Lower lobe of right lung (tissue), 2 donors: ENCODE measurements at places on chromosomes 2 and 18.

DNA sequence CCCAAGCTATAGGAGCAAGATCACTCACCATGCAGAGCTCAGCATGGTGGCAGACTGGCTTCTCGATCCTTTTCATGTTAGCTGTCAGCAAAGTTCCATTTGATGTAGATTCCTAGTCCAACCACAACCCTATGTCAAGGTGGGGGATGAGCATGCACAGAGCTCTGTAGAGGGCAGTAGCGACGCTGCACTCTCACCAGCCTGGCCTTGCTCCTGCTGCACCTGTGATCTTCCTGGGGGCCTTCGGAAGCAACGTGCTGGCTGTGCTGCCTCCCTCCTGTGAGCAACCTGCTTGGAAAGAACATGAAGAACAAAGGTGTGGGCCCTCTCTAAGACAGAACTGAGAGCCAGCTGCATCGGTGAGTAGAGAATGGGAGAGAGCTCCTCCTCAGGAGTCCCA is 479.4 kb upstream of the MYT1L start:
- no peak for DNase-seq
- no peaks in the 10 kb centered on the region for H3K36me3 ChIP-seq
- H3K27me3 ChIP-seq, result no peaks in the 10 kb centered on the region

GRCh38 chr2:228688007-228688645 is 506.6 kb upstream of the SPHKAP start:
- no peaks in the 10 kb centered on the region for H3K36me3 ChIP-seq
- H3K4me1 ChIP-seq, result no peaks in the 10 kb centered on the region
- H3K4me3 ChIP-seq, result no peak overlapping the region
- no peak overlapping the region for H3K27ac ChIP-seq
- no peak for DNase-seq

GRCh38 chr18:56709463-56709862 is 58.3 kb downstream of the WDR7 start:
- H3K27ac ChIP-seq, result no peak overlapping the region
- H3K4me3 ChIP-seq, result no peak overlapping the region
- H3K36me3 ChIP-seq, result no peaks in the 10 kb centered on the region
- DNase-seq, result no peak

- H3K4me3 ChIP-seq, result no peak overlapping the region
- no peak for DNase-seq
- no peak overlapping the region for H3K27ac ChIP-seq
- no peaks in the 10 kb centered on the region for H3K4me1 ChIP-seq
- no peaks in the 10 kb centered on the region for H3K27me3 ChIP-seq
- no peaks in the 10 kb centered on the region for H3K36me3 ChIP-seq
Observed at GRCh38 chr18:51907687-51908597, 432.1 kb upstream of the DCC start.

DNA sequence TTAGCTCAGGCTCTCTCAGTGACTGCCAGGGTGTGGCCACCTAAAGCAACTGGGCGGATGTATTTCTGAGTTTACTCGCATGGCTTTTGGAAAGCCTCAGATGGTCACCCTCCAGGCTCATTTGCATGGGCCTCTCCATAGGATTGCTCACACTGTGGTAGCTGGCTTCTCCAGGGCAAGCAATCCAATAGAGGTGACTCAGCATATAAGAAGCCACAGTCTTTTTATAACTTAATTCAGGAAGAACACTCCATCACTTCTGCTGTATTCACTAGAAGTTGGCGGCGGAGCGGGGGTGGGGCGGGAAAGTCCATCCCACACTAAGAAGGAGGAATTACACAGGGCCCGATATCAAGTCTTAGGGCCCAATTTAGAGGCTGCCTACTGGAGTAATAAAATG is 3.6 kb upstream of the DOK6 start:
- H3K4me3 ChIP-seq, result no peak overlapping the region
- peaks cover 14% of the 10 kb centered on the region for H3K4me1 ChIP-seq
- H3K27me3 ChIP-seq, result peaks cover 20% of the 10 kb centered on the region
- no peak for DNase-seq

DNA sequence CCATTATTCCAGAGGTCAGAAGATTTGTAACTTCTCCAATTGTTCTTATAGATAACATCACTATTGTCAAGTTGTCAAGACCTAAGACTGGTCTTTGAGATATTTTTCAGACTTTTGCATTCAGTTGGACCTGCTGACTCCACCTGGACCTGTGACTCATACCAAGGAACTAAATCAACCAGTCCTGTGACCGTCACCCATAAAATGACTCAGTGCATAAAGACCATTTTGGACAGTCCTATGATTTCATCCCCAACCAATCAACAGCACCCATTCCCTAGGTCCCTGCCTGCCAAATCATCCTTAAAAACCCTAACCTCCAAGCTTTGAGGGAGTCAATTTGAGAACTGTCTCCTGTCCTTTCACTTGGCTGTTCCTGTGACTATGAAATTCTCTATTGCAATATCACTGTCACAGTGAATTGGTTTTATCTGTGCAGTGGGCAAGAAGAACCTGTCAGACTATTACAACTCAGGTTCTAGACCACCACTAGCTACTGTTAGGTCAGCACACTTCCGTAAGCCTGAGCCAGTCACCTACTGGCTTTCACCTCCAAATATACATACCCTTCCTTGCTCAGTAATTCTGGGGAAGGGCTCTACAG is 17.1 kb downstream of the DPP4 start:
- no peak overlapping the region for H3K4me3 ChIP-seq
- H3K36me3 ChIP-seq, result no peaks in the 10 kb centered on the region
- peaks cover 6% of the 10 kb centered on the region for H3K4me1 ChIP-seq
- H3K27ac ChIP-seq, result no peak overlapping the region

DNA sequence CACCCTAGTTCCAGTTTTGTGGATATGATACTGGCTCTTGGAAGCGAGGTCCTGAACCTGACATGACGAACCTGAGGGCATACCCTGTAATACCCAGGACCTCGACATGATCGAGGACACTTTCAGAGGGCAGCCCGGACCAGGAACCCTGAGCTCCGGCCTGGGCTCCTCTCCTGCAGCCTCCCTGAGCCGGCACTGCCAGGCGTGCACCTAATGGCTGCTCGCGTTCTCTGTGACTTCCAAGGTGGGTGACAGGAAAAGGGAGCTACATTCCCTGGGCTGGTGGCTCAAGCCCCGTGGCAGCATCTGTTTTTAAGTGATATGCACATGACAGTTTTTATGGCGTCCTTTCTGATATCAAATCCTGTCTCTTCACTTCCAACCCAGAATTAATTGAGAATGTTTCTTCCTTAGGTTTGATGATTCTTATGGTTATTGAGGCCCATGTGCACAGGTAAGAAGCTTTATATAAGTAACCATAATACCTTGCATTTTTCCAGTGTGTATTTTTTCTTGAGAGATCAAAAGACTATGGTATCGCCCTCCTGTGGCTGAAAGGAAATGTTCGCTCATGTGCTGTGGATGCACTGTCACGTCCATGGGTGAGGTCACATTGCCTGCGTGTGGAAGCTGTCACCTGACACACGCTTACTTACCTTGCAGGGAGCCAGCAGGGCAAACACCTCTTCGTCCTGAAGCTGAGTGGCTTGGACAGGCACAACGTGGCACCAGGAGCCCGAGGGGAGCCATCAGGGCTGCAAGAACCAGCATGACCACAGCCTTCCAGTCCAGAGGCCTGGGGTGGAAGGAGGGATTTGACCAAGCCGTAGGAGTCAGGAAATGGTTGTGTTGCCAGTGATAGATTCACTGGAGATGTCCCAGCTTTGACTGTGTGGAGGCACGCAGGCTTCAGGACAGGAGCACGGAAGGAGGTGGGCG is 367.4 kb upstream of the MYT1L start:
- DNase-seq, result no peak
- H3K27me3 ChIP-seq, result peaks cover 6% of the 10 kb centered on the region
- H3K4me1 ChIP-seq, result no peaks in the 10 kb centered on the region
- H3K36me3 ChIP-seq, result no peaks in the 10 kb centered on the region
- no peak overlapping the region for H3K27ac ChIP-seq
- H3K4me3 ChIP-seq, result no peak overlapping the region

DNA sequence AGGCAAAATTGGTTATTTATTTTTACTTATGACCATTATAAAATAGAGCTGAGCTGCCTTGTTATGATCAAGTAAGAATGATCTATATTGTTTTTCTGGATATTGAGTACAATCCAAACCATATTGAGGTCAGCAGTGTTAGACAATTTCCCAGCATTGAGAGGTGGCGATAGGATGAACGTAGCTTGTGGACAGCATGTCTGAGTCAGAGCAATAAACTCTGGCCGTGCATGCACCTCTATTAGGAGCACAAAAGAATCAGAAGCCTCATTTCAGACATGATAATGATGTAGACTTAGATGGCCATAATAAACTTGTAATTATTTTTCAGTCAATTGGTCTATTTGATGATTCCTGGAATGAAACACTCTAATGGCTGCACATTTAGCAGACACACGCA is 491.6 kb downstream of the RIT2 start:
- H3K27ac ChIP-seq, result no peak overlapping the region
- no peaks in the 10 kb centered on the region for H3K4me1 ChIP-seq
- H3K4me3 ChIP-seq, result no peak overlapping the region
- H3K36me3 ChIP-seq, result no peaks in the 10 kb centered on the region
- no peak for DNase-seq
- no peaks in the 10 kb centered on the region for H3K27me3 ChIP-seq

DNA sequence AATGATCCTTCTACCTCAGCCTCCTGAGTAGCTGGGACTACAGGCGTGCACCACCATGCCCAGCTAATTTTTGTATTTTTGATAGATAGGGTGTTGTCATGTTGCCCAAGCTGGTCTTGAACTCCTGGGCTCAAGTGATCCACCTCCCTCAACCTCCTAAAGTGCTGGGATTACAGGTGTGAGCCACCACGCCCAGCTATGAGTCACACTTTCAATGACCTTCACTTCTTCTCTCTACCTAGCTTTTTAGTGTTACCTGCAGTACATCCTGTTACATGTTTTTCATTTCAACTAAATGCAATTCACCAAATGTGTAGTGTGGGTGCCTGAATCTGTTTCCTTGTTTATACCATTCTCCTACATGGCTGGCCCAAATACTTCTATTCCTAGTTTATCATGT is 64.0 kb downstream of the SLC39A10 start:
- H3K27me3 ChIP-seq, result no peaks in the 10 kb centered on the region
- no peak overlapping the region for H3K4me3 ChIP-seq
- H3K36me3 ChIP-seq, result peaks cover 48% of the 10 kb centered on the region
- no peak overlapping the region for H3K27ac ChIP-seq
- no peaks in the 10 kb centered on the region for H3K4me1 ChIP-seq

DNA sequence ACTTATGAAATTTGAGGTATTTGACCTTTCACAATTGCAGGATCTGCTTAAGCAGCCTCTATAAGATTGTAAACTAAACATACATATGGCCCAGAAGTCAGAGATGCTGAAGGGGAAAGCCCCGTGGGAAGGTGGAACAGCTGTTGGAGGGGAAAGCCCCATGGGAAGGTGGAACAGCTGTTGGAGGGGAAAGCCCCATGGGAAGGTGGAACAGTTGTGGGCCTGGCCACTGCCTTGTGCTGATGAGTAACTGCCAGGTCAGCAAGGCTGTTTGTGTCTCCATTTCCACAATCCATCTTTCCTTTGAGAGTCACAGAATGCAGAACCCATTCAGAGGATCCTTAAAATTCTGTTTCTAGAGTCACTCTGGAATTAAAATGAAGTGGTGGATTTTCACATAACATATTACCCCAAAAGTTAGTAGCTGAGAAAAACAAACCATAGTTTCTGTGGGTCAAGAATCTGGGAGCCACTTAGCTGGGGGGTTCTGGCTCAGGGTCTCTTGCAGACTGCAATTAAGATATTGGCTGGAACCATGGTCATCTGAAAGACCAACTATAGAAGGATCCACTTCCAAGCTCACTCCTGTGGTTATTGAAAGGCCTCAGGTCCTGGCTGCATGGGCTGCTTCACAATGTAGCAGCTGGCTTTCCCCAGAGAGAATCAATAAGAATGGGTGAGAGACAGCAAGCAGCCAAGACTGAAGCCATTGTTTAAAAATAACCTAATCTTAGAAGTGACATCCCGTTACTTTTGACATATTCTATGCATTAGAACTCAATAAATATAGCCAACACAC is 86.6 kb upstream of the CAVIN2 start:
- no peak for DNase-seq
- no peaks in the 10 kb centered on the region for H3K27me3 ChIP-seq
- no peaks in the 10 kb centered on the region for H3K36me3 ChIP-seq
- no peak overlapping the region for H3K27ac ChIP-seq
- H3K4me1 ChIP-seq, result peaks cover 12% of the 10 kb centered on the region

- DNase-seq, result no peak
- no peak overlapping the region for H3K4me3 ChIP-seq
- no peaks in the 10 kb centered on the region for H3K4me1 ChIP-seq
- no peaks in the 10 kb centered on the region for H3K27me3 ChIP-seq
- H3K36me3 ChIP-seq, result peaks cover 21% of the 10 kb centered on the region
Observed at GRCh38 chr18:2564373-2564772, 6.9 kb downstream of the METTL4 start.

DNA sequence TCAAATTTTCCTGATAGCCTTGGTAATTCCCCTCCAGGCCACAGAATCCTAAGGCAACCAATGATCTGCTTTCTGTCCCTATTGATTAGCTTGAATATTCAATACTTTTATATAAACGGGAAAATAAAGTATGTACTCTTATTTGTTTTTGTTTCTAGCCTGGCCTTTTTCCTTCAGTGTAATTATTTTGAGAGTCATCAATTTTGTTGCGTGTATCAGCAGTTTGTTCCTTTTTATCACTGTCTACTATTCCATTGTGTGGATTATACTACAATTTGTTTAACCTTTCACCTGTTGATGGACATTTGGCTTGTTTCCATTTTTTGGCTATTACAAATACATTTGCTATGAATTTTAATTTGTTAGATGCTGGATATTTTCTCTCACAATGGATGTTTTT is 39.2 kb upstream of the LRRC30 start:
- H3K27ac ChIP-seq, result no peak overlapping the region
- H3K4me3 ChIP-seq, result no peak overlapping the region
- no peaks in the 10 kb centered on the region for H3K36me3 ChIP-seq
- no peaks in the 10 kb centered on the region for H3K4me1 ChIP-seq

DNA sequence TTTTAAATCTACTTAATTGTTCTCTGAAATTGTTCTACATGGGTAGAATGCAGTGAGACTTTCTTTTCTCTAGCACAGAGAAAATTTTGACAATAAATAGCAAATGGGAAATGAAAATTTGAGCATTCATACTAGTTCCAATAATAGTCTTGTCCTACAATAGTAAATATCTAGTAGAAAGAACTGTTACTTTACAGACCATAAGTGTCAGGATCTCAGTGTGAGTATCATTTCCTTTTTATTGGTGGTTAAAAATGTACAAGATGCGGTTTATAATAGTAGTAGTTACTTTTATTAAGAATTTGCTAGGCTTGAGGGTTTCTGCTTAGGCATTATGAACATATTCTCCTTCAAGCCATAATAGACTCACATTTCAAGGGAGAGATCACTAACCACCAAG is 43.2 kb downstream of the KCNE4 start:
- no peak overlapping the region for H3K4me3 ChIP-seq
- no peak for DNase-seq
- no peaks in the 10 kb centered on the region for H3K27me3 ChIP-seq
- no peak overlapping the region for H3K27ac ChIP-seq

GRCh38 chr2:139122711-139123158 is 342.5 kb upstream of the NXPH2 start:
- H3K36me3 ChIP-seq, result no peaks in the 10 kb centered on the region
- no peak overlapping the region for H3K27ac ChIP-seq
- no peak overlapping the region for H3K4me3 ChIP-seq
- H3K27me3 ChIP-seq, result no peaks in the 10 kb centered on the region
- no peaks in the 10 kb centered on the region for H3K4me1 ChIP-seq

GRCh38 chr2:175111200-175111657 is 56.8 kb downstream of the ATF2 start:
- H3K4me3 ChIP-seq, result no peak overlapping the region
- H3K27me3 ChIP-seq, result no peaks in the 10 kb centered on the region
- H3K36me3 ChIP-seq, result peaks cover 81% of the 10 kb centered on the region
- no peak overlapping the region for H3K27ac ChIP-seq

- no peaks in the 10 kb centered on the region for H3K4me1 ChIP-seq
- H3K4me3 ChIP-seq, result no peak overlapping the region
- H3K27ac ChIP-seq, result no peak overlapping the region
- no peak for DNase-seq
- H3K27me3 ChIP-seq, result no peaks in the 10 kb centered on the region
Observed at GRCh38 chr2:145587922-145588321, 1068.0 kb upstream of the ZEB2 start.
